ENCODE measurements at places on chromosomes 12 and 14.

- no peak for DNase-seq
These were observed at the start of gene NOVA1 for GRCh38 chr14:26597589-26598080. NOVA1 (minus strand) TSS chr14:26598033; CDS start chr14:26597436, 597 bp downstream.

DNA sequence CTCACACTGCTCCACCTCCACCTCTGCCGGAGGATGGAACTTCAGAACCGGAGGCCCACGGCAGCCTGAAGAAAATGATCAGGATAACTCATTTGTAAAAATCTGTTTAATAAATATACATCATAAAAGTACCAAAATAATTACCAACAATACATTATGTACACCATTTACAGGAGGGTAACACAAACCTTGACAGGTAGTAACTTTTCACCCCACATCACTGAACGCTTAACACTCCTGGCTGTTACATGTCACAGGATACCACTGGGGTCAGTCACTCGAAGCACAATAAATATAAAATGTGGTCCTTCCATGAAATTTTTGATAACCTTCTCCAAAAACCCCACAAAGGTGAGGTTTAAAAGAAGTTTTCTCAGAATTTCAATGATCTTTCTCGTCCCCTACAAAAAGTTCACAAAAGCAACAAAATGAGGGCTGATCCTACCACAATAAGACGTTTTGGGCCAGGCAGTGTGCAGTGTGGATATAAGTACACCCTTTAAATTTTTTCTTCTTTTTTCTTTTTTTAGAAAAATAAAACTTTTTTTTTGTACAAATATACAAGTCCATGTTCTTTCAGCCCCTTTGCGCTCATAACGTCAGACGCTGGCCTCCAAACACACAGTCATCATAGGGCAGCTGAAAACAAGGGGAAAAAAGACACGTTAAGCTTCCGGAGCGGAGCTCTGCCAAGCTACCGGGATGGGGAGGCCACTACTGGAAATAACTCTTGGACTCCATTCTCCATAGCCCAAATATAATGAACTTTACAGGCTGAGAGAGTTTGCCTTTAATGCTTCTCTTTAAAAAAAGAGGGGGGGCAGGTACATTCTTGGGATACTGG, 2.9 kb downstream of the NFKBIA start:
- DNase-seq: no peak

GRCh38 chr12:41724216-41724615, 420.5 kb downstream of the GXYLT1 start:
- no peak for DNase-seq

GRCh38 chr14:102927346-102927877, 4.9 kb downstream of the AMN start:
- no peak for DNase-seq

- no peak for DNase-seq
These were observed 12.9 kb downstream of the FOXG1 start for GRCh38 chr14:28779456-28779855.

GRCh38 chr12:31560516-31560915, 30.4 kb downstream of the DENND5B start:
- no peak for DNase-seq

DNA sequence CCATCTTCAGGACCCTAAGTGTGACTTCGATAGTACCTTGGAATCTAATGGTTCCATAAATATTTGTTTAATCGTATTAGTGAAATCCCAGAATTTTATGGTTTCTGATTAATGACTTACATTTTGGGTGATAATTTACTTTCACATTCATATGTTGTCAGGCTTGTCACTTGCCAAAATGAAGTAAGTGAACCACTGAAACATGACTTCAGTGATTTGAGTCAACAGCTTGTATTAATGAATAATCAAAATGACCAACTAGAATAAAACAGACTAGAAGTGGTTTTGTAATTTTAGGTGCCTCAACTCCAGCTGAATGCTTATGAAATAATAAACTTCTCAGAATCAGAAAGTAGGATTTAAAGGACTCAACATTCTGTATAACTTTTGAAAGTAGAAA, 517.1 kb downstream of the PRKD1 start:
- DNase-seq: no peak

GRCh38 chr12:42143452-42144157, 1.1 kb downstream of the GXYLT1 start:
- DNase-seq: no peak

DNA sequence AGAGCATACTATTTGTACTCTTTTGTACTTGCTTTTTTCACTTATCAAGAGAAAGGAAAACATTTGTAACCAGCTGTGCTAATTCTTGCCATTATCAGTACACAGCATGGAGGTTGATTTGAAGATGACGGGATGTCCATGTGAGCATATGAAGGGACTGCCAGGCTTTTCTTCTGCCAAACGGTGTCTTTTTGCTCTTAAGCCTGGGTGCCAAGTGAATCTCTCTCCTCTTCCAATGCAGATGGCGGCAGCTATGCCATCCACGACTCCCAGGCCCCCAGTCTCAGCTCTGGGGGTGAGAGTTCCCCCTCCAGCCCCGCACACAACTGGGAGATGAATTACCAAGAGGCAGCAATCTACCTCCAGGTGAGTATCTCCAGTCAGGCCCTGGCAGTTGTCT, 38.9 kb downstream of the TPCN1 start:
- DNase-seq: no peak

DNA sequence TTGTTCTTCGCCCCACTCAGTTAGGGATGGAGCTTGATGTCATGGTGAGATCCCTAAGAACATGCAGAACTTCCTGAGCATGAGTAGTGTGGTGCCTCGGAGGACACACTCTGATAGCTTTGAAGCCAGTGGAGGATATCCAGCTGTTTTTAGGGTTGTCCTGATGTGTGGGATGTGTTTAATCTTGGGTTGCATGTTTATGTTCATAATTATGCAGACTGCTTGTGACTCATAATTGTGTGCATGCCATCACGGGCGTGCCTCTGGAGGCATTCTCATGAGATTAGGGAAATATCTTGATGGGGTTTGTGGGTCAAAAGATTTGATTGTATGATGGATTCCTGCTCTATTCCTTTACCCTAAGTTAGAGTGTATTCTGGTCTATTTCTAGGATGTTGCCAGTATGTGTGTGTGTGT, 267.4 kb upstream of the PELI2 start:
- DNase-seq: no peak

DNA sequence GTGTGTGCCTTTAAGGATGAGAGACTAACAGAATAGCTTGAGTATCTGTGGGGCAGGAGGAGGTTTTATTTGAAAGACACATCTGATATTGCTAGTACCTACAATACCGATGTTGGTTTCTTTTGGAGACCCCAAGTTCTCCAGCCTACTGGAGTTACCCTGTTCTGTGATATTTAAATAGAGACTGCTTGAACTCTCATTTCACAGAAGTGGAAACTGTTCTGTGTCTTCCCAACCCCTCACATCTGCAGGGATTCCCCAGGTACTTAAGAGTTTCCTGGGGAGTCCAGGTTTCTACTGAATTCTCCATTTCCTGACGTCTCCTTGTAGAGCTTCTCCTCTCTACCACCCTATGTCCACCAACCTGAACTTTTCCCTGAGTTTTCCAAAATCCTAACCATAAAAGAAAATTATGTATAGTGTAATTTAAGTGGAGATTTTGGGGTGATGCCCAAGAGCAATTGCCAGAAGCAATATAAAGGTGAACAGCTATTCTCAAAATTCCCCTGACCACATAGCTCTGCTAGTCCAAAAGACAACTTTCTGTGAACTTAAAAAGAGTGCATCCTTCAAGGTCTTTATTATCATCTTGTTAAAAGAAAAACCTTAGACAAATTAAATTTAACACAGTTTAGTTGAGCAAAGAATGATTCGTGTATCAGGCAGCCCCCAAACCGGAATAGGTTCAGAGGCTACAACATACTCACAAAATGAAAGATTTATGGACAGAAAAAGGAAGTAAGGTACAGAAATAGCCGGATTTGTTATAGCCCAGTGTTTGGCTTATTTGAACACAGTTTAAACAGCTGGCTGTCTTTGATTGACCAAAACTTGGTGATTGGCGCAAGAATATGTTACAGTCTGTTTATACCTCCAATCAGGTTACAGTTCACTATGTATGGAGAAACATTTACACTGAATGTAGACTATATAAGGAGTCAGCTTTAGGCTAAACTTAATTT, 373.4 kb downstream of the NUAK1 start:
- DNase-seq: no peak

- DNase-seq: no peak
These were observed 42.5 kb downstream of the GALNT9 start for GRCh38 chr12:132286912-132287311.

DNA sequence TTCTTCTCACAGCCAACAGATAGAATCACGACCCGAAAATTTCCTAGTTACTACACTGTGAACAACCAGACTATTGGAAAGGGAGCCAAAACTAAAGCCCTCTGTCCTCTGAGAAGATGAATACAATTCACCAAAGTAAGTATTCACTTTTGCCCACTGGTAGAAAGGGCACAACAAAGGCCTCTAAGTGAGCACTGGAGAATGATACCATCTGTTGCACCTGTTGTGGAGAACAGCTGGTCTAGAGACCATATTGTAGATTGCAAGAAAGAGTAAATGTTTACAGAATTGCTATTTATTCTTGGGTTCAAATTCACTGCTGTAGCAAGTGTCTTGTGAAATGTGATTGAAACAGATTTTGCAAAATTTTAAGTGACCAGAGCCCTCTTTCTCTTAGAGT, 46.9 kb upstream of the ANO6 start:
- no peak for DNase-seq

GRCh38 chr12:41907021-41907420, 237.7 kb downstream of the GXYLT1 start:
- DNase-seq: no peak

GRCh38 chr14:80427101-80427500, 215.8 kb upstream of the DIO2 start:
- no peak for DNase-seq

- no peak for DNase-seq
These were observed 48.1 kb downstream of the KDM2B start for GRCh38 chr12:121532503-121533393.

DNA sequence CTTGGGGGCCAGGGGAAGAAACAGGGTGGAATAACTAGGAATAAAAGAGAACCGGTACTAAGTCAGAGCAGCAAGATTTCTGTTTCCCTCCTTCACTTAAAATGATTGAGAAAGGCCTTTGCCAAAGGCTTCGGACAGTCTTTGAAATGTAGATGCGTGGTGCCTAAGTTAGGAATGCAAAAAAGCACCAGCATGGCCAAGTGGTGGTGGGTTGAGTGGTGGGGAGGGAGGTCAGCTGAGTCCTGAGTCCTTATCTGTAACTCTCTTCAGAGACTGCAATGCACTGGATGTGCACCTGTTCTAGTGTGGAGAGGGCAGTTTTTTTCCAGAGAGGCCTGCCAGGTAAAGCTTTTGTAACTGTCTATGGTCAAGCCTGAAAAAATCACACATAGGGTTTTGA, 919.9 kb downstream of the FSCB start:
- DNase-seq: no peak

DNA sequence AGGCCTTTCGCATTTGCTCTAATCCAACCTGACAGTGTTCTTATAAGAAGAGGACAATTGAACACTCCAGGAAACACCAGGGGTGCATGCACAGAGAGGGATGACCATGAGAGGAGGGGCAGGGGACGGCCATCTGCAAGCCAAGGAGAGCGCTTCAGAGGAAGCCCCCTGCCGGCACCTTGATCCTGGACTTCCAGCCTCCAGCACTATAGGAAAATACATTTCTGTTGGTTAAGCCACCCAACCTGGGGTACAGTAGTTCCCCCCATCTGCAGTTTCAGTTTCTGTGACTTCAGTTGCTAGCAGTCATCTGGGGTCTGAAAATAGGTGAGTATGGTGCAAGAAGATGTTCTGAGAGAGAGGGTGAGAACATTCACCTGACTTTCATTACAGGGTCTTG, 64.7 kb downstream of the CLMN start:
- DNase-seq: no peak

- DNase-seq: no peak
These were observed 40.9 kb downstream of the CDK17 start for GRCh38 chr12:96359328-96359727.

- no peak for DNase-seq
These were observed 47.7 kb upstream of the PTPRO start for GRCh38 chr12:15274561-15274967.

GRCh38 chr14:75003250-75004027, 718 bp downstream of the EIF2B2 start:
- no peak for DNase-seq

- no peak for DNase-seq
These were observed 48.2 kb upstream of the PNMA1 start for GRCh38 chr14:73762375-73762822.

DNA sequence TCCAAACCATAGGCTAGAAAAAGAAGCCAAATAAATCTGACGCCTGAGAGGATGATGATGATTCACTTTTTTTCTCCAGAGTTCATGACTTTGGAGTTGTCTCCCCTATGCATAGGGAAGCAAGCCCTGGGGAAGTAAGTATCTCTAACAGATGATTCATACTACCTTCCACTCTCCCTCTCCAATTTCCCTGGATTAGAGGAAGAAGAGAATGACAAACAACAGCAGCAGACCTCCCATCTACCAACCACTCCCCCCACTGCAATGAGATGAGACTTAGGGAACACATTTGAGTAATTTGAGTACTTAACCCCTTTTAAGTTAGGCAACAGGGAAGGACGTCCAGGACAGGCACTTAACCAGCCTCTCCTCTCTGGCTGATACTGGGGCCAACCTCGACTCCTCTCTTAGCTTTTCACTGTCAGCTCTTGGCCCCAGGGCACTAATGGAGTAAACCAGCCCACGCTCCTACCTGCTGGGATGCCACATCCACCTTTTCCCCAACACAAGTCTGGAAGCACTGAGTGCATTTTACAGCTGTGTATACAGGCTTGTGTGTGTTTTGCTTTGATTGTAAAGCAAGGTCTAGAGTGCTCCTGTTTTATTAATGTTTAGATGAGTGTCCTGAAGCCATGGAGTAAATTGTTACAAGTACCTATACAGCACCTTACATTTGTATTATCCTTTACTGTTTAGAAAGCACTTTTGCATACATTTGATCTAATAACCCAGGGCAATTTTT, 180.7 kb downstream of the PHLDA1 start:
- no peak for DNase-seq

DNA sequence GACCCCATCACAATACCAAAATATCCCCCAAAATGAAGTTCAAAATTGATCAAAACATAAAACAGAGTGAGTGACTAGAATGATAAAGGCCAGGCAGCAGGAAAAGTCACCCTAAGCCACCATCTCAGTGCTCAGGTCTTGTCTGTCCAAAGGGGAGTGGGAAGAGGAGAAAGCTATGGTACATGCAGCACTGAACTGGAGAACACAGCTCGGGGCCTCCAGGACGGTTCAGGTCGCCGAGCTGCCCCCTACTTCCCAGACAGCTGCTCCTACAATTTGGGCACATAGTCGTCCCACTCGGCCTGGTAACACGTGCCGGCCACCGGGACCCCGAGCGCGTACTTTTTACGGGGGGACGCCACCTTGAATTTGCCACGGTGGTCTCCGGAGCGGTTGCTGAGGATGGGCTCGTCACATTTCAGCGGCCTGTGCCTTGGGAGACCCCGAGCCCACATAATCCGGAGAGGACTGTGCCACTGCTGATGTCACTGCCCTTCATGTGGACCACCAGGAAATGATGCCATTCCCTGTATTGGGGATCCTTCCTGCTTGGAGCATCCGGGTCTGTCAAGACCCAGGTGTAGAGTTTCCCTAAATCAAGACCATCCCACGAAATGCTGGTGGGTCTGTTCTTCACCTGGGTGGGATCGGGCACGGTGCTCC, 31.6 kb downstream of the AK7 start:
- DNase-seq: no peak

GRCh38 chr14:89626233-89626806, 209.3 kb upstream of the FOXN3 start:
- DNase-seq: no peak

- no peak for DNase-seq
These were observed 436.0 kb upstream of the FBXO33 start for GRCh38 chr14:39868251-39868650.

- no peak for DNase-seq
These were observed 1.2 kb downstream of the PIANP start for GRCh38 chr12:6699259-6699988.

GRCh38 chr12:54571193-54572188, 17.0 kb downstream of the PPP1R1A start:
- DNase-seq: no peak
